ENCODE measurements at places on chromosomes 13 and 19.

GRCh38 chr13:97101912-97102708 lies 107.8 kb upstream of the OXGR1 start:
- DNase-seq, result no peak

- no peak for DNase-seq
These were observed 4.8 kb downstream of the F2RL3 start for GRCh38 chr19:16893686-16893989.

- DNase-seq, result peak; percentile 77
These were observed 12.5 kb downstream of the FEM1A start for GRCh38 chr19:4803736-4804695.

DNA sequence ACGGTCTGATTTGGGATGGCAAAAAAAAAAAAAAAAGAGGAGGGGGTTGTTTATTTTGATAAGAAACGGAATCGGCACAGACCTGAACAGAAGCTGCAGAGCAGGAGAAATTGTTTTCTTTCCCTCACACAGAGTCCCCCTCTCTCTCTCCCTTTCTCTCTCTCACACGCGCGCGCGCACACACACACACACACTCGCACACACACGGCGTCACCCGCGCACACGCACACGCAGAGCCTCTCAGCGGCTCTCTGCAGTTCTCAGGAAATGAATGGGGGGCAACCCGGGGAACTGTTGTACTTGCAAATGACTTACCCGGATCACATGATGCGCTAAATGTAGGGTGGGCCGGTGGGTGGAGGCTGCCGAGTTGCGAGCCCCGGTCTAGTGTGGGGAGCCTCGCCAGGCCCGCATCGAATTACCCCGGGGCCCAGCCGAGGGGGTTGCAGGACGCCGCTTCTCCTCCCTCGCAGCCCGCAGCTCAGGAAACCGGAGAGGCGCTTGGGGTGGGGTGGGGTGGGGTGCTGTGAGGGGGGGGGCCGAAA lies 475 bp downstream of the KLF12 start:
- DNase-seq, result peak; percentile 97

DNA sequence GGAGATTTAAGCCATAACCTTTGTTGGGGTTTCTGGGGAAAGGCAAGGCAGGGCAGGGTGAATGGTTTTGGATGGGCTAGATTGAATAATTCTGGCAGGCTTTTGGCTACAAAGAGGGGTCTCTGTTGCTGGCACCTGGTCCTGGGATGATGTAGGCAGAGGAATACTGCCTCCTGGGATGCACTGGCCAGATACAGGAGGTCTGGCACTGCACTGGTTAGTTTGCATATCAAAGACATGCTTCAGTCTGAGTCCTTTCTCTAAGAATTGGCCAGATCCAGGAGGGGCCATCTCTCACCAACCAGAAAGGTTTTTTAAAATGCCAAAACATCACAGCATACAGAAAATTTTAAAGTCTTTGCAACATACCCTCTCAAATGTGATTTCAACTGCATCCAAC lies 8.0 kb upstream of the MEDAG start:
- no peak for DNase-seq
